H54 (cell line): ENCODE measurements at places on chromosomes 2 and 18.

DNA sequence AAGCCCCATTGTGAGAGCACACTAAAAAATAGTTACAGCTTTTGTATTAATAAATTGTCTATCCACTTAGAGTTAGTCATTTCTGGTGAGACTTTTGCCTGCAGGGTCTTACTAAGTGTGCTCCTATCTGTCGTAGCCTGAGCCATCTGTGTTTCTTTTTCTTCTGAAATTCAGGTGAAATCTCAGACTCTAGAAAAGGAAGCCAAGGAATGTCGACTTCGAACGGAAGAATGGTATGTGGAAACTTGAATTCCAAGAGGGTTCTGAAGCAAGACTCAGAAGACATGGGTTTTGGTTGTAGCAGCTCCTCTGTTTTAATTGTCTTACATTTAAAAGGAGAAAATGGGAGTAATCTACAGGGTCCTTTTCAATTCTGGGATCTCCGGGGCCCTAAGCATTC lies 70.0 kb upstream of the STON1 start:
- DNase-seq: no peak

- no peak for DNase-seq
Observed at GRCh38 chr2:33476793-33477190, 343 bp downstream of the RASGRP3 start.

DNA sequence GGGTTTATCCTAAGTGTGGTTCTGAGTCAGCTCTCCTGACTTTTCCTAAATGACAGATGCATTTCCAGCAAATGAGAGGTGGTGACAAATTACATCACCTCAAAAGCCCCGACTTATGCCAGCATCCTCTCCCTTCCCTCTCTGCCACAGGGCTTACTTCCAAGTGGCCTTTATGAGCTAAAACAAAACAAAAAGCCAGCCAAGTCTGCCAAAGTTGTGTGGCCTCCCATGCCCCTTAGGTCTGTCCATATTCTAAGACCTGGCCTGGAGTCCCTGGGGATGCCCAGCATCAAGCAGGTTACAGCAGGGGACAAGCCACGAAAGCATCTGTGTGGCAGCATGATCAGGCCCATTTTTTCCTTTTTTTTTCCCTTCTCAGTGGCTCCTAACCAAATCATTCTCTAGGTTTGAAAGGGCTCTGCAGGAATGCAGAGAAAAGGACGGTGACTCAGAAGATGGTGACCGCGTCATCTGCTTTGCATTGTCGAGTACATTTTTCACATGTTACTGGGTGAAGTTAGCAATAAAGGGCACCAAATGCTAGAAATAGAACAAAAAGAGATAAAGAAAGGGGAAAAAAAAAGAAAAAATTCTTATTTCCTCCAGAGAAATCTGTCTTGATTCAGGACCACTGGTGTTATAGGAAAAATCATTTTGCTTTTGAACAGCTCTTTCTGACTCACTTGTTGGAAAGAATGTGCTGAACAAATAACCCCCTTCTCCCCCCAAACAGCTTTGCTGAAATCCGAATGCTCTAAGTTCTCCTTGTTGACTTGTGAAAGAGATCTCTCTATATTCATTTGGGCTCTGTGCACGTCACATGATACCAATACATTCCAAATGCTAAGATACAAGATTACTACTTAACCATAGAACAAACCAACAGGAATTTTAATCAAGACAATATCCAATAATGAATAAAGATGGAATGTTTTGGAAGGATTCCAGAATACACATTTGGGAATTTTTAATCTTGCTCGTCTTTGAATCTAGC lies 178.7 kb downstream of the EN1 start:
- peak; percentile 29 for DNase-seq

- peak; percentile 30 for DNase-seq
Observed at GRCh38 chr2:219689676-219690628, 62.5 kb downstream of the SLC4A3 start.

DNA sequence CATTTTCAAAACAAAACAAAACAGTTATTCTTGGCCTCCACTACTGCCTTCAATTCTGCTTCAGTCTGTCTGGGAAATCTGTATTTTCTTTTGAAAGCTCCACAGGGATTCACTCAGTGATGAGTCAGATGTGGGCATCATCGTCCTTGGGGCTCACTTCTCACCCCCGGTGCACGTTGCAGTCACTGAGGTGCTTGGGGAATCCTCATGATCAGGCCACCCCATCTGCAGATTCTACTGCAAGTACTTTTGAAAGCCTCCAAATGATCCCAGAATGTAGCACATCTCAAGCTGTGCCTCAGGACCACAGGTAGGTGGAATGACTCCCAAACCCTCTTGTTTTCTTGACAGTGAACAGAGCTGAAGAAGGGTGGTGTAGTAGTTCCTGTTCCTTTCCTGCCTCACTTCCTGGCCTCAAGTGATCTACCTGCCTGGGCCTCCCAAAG lies 34.3 kb downstream of the LPIN2 start:
- DNase-seq: peak; percentile 44

- DNase-seq: no peak
Observed at GRCh38 chr2:183031911-183032794, 6.1 kb downstream of the NCKAP1 start.

DNA sequence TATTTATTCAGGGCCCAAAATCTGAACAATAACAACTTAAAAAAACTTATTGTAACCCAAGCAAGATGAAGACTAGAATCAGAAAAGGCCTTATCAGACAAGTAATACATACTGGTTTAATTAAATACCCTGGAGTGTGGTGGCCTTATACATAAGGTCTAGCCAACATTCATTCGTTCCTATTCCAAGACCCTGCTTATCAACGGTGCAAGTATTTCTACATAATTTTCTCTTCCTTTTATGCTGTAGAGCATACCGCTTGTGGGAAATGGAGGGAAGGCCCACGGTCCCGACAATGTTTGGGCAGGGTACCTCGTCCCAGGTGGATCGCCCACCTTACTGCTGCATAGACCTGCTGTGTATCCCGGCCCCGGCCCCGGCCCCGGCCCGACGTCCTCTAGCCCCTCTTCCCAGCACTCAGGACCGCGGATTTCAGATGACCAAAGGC lies 708 bp downstream of the ZNF24 start:
- DNase-seq: no peak

GRCh38 chr2:181887045-181887444 lies 4.5 kb upstream of the ITPRID2 start:
- no peak for DNase-seq

DNA sequence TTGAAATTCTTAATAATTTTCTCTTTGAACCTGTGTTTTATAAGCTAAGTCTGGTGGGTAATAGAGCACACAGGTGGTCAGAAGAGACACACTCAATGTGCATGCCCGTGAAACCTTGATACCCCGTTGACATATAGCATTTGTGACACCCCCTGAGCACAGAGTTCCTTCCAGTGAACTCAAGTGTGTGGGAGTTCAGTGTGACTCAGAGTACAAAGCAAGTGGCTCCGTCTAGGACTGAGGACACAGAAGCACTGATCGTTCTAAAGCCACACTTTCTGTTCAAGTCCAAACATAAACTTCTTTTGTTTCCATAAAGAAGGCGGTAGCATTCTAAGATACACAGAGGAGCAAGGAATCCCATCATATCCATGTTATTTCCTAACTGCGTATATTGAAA lies 523.6 kb downstream of the PID1 start:
- no peak for DNase-seq

DNA sequence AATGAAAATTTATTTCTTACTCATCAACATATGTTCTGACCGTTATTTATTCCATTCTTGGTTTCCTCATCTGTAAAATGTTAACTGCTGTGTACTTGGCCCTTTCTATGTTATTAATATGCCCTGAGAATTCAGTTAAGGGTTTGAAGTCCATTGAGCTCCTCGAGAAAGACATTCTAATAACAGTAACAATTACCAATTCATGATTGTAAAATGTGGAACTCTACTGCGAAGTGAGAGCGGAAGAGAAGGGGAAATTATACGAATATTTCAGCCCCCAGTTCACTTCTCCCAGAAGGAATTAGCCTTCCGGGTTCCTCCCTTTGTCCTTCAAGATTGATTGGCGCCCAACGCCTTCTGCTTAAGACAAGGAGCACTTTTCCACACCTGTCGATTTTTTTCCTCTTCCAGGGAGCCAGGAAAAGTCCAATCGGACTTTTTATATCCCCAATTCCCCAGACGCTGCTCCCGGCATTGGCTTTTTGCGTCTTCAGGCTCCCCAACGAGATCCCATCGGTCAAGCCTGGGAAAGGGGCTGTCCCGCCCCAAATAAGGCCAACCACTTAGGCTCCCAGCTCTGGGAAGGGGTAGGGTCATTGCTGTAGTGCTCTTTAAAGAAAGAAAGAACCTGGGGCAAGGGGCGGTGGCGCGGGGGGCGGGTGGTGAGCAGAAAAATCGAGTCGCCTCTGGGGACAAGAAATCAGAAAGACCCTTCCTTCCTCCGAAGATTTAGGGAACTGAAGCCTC lies 1.6 kb downstream of the DSC2 start:
- no peak for DNase-seq

DNA sequence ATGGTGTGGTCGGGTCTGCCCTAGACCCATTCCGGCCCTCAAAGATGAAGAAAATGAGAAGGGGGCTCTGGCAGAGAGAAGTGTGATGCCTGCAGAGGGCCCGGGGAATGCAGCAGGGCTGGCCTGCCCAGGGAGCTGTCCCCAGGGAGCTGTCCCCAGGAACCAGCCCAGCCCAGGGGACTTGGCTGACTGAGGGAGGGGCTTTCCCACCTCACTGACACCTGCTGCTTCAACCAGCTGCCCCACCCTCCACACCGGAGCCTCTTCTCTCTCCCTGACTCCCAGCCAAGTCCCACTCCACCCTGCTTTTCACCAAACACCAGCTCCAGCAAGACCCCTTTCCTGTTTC lies 111.2 kb downstream of the STPG4 start:
- DNase-seq: no peak

- DNase-seq: no peak
Observed at GRCh38 chr2:240814946-240815760, 4.9 kb downstream of the KIF1A start.

DNA sequence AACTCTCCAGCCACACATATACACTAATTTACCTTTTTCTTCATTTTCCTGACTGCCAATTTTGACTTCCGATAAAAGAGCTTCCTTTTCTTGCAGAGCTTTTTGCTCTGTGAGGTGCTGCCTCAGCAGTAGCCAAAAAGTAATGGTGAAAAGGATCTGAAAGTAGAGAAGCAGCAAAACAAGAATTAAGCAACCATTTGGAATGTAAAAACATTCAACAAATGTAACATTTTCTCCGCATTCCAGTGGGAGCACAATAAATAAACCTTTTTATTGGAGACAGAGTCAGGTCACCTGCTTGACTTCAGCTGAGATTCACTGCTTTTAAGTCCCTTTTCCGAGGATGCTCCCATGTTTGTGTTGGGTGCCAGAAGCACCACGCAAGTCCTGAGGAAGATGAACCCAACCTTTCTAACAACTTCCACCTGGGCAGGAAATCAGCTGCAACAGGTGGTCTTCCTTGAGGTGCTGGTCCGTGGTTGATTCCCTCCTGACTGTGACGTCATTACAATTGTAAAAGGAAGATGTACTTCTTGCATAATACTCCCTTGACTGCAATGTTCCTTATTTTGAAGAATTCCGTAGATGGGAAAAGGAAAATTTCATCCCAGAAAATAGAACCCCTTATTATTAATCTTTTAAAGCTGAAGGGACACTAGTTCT lies 265.5 kb downstream of the NAPG start:
- no peak for DNase-seq

DNA sequence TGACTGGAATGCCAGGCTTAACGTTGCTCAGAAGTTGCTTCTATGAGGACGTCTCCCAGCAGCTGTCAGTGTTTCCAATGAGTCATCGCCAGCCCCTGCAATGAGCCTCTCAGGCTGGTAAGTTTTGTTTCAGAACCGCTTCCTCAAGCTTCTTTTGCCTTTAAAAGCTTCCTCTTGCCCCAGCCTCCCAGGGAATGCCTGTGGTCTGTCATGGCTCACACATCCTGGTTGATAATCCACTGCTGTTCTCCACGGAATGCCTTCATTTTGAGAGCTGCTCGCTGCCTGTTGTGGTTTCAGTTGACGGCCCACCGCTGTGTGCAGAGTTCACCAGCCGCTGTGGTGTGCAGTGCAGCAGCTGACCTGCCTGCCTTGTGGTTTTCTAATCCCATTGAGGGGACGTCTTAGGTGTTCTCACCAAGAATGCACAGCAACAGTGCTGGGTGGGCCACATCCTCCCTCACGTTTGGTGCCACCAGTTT lies 96.4 kb downstream of the RTP5 start:
- peak; percentile 82 for DNase-seq

DNA sequence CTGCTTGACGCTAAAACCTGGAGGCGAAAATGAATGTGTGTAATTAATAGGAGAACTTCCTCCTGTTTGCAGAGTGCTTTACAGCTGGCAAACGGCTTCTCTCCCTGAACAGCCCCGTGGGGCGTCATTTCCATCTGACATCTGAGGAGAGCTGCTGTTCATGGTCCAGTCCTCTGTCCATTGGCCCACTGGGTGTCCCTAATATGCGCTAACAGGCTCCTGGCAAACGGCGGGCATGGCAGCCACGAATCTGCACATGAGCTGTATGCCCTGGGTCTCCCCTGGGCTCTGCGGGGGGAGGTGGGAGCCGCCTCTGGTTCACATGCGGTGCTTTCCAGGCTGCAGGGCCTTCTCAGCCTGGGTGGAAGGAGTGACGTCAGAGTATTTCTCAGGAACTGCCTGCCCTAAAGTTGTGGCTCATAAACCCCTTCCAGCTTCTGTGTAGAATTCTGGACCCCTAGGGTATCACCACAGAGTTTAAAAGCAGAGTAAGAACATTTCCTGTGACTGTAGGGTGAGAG lies 73.2 kb downstream of the LRRFIP1 start:
- DNase-seq: no peak

- DNase-seq: no peak
Observed at GRCh38 chr2:197883354-197884032, 79.1 kb downstream of the PLCL1 start.

DNA sequence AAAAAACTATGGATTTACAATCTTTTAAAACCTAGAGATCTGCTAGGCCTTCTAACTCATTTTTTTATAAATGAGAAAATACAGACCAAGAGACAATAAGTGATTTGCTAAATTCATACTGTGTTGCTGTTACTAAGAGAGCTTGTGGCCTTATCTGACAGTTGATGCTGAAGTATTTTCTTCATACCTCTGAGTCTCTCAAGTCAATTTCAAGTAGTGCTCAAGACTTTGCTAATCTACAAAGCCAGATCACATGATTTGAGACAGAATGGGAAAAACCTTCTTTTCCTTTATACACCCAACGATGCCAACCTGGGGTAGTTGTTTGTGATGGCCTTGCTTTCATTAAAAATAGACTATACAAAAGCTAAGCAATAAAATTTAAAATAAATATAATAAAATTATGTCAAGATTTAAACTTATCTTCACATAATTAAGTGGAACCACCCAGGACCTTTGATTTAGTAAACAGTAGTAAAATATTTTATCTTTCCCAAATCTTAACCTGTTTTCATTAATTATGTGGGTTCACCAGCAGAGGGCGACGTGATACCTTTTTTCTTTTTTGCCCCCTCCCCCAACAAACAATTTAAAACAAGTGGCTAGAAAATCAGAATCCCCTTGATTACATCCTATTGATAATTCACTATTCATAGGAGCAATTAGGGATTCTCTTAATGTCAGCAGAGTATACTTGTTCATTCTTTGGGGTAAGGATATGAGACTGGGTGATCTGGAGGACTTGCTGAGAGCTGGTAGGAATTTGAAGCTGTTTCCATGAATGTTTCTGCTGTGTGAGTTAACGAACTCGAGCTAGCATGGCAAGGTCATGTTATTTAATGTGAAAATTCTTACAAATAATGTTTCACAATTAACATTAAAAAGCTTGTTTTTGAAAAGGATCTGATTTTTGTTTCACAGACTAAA lies 49.6 kb upstream of the SLC5A7 start:
- DNase-seq: no peak
